Right ventricle myocardium inferior (tissue), 1 donor: ENCODE measurements at places on chromosomes 1 and 21.

DNA sequence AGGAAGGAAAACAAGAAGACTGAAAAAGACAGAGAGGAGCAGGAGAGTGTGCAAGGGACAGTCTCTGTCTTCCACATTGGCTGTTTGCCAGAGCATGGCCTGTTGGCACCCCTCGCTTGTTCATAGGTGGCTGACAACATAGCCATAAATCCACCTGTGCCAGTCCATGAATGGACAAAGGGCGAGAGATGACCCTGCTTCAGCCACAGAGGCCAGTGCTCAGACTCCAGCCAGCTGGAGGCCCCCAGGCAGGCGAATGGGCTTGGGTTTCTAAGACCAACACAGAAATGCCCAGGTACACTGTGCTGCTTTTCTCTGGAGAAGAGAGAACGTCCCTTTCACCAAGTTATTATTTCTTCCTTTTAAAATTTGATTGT lies 60.6 kb downstream of the RIPK4 start:
- no peak for DNase-seq

GRCh38 chr1:161981735-161982506 lies 41.7 kb downstream of the OLFML2B start:
- no peak for DNase-seq

- no peak for DNase-seq
Measured at GRCh38 chr1:47824716-47825115, 172.5 kb downstream of the TRABD2B start.

DNA sequence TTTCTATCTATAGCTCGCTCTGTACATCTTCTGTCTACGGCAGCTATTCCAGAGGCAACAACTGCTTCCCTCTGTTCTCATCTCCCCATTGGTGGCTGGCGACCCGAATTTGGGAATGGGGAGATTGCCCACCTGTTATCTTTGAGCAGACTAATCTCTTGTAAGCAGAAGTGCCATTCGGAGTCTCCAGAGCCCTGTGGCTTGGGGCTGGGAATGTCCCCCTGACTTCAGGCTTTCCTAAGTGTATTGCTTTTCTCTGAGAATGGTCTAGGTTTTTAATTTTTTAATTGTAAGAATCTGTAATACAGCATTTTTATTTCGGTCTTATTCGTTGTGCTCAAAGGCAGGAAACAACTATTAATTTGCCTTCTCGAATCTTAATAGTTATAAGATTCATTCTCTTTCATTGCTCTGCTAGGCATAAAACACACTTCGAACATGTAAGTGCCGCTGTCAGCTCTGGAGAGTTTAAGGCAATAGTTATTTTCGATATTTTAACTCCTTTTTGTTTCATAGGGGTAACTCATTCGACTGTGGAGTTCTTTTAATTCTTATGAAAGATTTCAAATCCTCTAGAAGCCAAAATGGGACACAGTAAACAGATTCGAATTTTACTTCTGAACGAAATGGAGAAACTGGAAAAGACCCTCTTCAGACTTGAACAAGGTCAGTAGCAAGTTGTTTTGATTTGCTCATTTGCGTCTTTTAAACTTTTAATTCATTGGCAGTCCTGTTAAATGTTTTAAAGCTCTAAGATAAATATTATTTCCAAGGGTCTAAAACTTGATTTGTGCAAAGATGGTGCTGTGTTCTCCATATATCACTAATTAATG lies 514 bp downstream of the AGL start:
- no peak for DNase-seq

DNA sequence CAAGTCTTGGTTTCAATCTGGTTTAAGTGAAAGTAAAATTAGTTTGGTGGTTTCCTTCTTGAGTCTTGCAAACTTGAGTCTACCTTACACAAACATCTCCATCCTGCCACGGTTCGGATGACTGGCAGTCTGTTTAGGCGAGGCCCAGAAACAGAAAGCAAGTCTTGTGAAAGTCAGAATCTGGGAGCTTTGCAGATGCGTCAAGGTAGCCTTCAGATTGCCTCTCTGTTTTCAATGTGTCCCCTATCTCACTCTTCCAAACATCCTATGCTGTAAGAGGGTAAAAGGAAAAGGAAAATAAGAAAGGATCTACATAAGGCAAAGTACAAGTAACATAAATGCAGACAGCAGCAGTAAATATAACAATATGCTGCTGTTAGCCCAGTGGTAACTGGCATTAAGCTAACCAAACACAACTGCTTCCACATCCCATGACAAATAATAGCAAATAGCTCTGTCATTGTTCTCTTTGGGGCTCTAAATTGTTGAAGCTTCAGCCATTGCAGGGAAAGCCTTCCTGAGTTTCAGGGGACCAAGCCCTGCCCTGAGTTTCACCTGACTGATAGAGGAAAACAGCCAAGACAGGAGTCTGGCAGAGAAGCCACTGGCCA lies 26.2 kb upstream of the C1orf105 start:
- no peak for DNase-seq

DNA sequence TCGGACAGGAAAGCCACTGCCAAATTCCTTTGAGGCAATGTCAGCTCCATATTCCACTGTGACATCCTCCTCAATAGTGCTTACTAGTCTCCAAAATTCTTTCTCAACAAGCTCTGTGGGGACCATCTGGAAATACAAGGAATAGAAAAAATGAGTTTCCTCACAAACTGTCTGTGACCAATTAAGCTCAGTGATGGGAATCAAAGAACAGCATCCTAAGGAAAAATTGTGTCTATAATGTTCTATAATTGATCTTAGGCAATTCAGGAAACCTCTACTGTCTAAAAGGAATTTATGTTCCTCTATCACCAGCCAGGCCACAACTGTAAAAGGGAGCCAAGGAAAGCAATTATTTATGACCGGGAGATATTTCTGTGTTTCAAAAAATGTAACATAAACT lies 46.1 kb upstream of the SYT2 start:
- DNase-seq, result no peak

DNA sequence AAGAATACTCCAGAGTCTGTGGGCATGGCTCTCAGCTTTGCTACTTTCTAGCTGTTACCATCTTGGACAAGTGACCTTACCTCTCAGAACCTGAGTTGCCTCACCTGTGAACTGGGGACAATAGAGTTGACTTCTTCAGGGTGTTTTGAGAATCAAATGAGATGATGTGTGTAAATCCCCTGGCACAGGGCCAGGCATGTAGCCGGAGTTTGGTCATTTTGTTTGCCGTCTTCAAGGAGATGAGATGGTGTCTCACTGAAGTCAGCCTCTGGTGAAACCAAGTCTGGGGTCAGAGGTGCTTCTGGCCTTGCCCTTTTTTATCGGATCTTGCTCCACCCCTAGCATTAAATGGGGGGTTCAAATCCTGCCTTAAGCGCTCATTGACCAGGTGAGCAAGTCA lies 149.2 kb upstream of the TMEM51 start:
- DNase-seq, result peak; percentile 34

- no peak for DNase-seq
Measured at GRCh38 chr1:247118946-247119446, 14.8 kb upstream of the ZNF669 start.

DNA sequence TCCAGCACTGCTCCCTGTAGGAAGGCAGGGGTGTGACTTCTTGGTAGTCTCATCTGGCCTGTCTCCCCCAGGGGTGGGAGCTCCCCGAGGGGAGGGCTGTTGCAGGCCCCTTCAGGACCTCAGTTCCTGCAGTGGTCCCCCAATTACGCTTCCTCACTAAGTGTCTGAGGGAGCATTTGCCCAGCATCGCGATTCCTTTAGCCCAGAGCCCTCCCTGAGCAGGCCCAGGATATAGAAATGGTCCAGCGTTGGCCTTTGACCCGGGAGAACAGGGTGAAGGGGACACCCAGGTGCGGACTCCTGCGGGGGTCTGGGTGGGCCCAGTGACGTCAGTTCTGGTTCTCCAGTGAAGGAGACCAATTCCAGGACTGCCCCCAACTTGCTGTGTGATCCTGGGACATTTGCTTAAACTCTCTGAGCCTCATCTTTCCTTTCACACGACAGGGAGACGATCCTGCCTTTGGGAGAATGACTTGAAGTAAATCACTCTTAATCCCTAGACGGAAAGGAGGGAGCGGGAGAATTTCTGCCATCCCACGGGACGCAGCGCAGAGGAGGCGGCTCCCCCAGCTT lies 32.6 kb upstream of the BTG2 start:
- DNase-seq, result no peak

DNA sequence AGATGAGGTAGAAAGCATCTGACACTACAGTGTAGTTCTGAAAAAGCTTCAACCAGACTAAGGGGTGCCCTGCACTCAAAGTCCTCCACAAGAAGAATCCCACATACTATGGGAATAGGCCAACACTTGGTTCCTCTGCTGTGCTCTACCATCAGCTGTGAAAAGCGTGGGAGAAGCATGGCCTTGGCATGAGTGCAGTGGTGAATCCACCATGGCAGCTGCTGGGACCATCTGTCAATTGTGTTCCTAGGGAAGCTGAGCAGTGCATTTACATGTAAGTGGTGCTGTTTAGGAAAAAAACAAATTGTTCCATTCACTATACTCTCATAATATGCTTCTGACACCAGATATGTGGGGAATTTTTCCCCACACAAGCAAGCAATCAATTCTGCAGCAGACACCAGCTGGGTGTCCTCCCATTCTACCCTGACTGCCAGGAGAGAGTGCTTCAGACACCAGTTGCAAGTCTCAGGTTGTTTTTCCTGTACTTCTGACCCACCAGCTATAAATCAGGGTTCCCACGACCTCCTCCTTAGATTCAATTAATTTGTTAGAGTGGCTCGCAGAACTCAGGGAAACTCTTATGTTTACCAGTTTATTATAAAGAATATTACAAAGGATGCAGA lies 230.8 kb upstream of the CHRM3 start:
- DNase-seq, result no peak

DNA sequence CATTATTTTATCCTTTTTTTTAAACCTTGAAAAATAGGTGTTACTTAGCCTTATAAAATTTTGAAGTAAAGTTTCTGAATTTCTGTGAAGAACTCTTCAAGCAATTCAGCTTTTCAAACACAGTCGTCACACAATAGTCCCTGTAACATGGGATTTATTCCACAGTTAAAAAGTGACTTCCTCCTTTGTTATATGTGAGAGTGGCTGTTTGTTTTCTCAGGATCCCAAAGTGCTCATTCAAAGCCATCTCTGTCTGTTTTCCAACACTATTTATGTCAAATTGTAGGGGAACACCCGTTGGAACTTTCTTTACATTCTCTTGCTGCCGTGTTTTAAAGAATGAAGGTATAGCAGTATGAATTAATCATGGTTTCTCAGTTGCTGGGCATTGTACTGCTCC lies 80.8 kb upstream of the GPR52 start:
- no peak for DNase-seq
